ENCODE measurements at places on chromosomes 1 and 21.

DNA sequence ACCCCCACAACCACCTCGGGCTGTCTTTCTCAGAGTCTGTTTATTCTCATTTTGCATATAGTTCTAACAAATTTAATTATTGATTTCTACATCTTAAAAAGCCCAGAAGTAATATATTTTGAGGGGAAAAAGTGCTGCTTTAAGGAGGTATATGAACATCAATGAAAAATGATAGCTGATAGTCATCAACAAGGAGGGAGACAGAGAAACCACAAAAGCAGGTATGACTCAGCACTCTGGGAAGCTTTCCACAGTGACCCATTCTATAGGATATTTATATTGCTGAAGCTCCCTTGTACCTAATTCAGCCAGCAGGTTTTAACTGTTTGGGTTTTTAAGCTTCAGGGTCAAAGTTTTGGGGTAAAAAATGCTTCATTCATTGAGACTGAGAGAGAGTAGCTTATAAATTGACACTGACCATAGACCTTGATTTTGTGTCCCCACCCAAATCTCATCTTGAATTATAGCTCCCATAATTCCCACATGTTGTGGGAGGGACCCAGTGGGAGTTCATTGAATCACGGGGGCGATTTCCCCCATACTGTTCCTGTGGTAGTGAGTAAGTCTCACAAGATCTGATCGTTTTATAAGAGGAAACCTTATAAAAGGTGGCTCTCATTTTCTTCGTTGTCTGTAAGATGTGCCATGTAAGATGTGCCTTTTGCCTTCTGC, 27.4 kb downstream of the VANGL1 start:
- no peak for DNase-seq

GRCh38 chr21:19326531-19327319, 923.1 kb upstream of the TMPRSS15 start:
- DNase-seq = no peak

GRCh38 chr1:165369255-165369848, 12.8 kb upstream of the LMX1A start:
- DNase-seq = peak; percentile 10

GRCh38 chr1:39653546-39654031, 14.1 kb upstream of the HEYL start:
- peak; percentile 71 for DNase-seq

DNA sequence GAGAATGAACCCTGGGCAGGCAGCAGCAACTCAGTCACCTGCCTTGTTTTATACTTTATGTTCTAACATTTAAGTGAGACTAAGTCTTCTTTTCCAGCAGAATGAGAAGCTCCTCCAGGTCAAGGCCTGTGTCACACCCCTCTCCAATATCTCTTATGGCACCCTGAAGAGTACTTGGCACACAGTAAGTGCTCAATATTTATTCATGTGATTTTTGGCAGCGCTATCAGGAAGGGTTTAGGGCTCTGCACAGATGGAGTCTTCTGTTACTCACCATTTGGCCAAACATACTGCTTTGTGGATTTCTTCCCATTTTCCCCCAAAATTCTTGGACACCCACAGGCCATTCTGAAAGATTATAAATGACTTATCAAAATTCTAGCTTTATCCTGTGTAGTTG, 43.8 kb upstream of the MYBPHL start:
- no peak for DNase-seq

DNA sequence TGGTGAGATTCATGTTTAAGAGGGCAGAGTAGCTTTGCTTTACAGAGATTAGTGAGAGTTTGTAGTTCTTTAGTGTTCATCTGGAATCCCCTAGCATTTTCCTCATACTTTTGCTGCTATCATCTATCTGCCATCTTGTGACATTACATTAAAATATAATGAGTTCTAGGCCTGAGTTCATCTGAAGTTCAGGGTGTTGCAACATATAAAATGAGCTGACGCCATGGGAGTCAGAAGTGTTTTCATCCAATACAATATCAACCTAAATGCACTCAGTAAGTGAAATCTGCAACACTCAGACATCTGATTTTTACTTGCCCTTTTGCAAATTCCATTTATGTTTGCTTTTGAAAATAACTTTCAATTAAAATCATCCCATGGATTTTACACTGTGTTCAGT, 153.8 kb downstream of the NTNG1 start:
- no peak for DNase-seq

DNA sequence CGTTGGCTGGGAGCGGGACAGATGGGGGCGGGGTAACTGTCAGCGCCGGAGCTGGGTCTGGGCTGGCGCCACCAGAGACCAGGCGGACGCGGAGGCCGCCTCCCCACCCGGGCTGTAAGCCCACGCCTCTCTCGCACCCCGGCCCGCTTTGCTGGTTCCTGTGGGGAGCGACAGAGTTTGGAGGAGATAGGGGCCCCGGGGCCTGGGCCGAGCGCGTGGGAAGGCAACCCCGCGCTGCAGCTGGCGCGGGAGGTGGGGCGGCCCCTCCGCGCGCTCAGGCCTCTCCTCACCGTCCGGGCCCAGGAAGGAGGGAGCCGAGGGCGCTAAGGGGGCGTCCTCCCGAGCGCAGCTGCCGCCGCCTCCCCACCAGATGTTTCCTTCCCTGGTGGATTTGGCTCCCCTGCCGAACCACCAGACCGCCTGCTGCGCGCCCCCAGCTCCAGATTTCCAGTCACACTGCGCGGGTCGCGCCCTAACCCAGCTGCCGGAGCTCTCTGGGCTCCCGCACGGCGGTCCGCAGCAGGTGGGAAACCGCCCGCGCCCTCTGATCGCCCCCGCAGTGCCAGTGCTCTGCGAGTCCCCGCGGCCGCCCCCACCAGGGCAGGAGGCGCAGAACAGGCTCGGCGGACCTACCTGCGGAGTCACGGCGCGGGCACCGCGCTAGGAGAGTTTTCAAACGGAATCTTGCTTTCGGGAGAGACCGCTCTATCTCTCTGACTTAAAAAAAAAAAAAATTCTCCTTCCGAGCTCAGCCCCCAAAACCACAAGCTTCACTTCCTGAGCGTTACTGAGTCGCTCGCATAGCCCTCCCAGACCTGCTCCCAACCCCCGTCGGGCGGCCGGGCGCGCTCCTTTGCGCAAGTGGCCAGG, 1.1 kb downstream of the GFI1 start:
- peak; percentile 57 for DNase-seq

DNA sequence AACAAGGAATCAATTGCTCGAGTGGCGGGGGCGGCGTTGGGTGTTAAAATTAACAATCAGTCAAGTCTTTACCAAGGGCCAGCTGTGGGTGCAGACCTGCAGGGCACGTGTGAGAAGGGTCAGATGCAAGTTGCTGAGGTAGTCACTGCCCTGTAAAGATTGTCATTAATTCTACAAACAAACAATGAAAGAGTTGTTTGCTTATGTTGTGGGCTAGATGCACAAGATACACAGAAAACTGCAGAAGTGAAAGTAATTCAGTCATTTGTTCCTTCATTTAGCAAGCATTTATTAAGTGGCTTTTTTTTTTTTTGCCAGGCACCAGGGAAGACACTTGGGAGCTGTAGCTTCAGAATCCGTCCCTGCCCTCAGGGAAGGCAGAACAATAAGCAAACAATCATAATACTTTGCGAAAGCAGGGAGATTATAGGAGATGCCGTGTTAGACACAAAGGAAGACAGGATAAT, 79.5 kb downstream of the NR5A2 start:
- no peak for DNase-seq

- DNase-seq = peak; percentile 75
These were observed 185.7 kb downstream of the HIVEP3 start for GRCh38 chr1:41733021-41733420.

- DNase-seq = no peak
These were observed 23.9 kb downstream of the HSPG2 start for GRCh38 chr1:21913258-21913657.

DNA sequence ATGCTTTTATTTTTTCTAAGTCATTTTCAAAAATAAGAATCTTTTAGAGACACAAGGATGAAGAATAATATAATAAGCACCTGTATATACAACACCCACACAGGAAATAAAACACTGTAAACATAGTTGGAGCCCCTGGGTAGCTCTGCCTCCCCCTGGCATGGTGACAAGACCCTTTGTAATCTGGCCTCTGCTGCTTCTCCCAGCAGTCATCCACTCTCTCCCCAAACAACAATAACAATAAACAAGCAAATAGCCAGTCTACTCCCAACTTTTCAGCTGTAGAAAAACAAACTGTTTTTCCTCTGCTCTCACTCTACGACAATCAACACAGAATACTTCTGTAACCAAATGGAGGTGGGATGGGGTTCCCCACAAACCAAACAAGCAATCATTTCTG, 110.1 kb downstream of the CSMD2 start:
- no peak for DNase-seq

DNA sequence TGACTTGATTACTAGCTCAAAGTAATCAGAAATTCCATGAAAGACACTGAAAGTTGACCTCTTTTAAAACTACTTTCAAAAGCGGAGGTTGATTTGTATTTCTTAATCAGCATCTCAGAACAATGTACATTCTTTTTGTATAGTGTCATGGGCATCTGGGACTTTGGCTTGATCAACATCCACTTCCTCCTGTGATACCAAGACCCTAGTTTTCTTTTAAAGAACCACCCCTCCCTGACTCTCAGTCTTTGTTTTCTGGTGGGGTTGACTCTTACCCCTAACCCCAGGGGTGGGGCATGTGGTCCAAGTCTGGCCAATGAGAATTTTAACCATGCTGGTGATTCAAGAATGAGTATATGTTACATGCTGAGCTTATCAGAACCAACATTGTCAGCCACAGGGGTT, 21.7 kb upstream of the IRF2BP2 start:
- DNase-seq = no peak

GRCh38 chr1:57157818-57158603, 192.2 kb upstream of the C8B start:
- no peak for DNase-seq

- no peak for DNase-seq
These were observed 59.7 kb downstream of the BRINP2 start for GRCh38 chr1:177230228-177231016.

DNA sequence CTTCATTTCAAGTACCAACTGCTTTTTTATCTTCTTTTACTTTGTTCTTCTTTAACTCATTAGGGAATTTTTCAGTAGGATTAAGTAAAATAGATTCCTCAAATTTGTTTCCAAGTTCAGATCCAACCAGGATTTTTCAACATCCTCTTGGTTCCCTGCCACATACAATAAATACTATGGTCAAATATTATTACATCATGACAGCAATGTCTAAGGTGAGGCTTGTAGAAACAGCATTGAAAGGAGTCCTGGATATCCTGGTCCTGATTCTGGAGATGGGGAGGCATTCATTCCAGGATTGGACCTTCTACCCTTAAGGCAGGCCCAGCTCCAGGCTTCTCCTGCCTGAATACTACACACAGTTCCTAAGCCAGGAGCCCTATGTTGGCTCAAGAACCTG, 80.2 kb upstream of the F3 start:
- DNase-seq = no peak

- no peak for DNase-seq
These were observed 21.3 kb downstream of the HMGCS2 start for GRCh38 chr1:119747451-119747850.

GRCh38 chr1:235657269-235657668, 7.7 kb upstream of the GNG4 start:
- DNase-seq = no peak

GRCh38 chr1:176051402-176051801, 155.7 kb downstream of the COP1 start:
- no peak for DNase-seq

GRCh38 chr1:191255354-191256054, 777.8 kb upstream of the BRINP3 start:
- DNase-seq = no peak

GRCh38 chr1:95138223-95138622, 21.1 kb downstream of the TLCD4 start:
- no peak for DNase-seq

- peak; percentile 92 for DNase-seq
These were observed 588.0 kb upstream of the BEND5 start for GRCh38 chr1:49364676-49365075.

GRCh38 chr1:9165396-9165795, 36.5 kb upstream of the GPR157 start:
- no peak for DNase-seq

DNA sequence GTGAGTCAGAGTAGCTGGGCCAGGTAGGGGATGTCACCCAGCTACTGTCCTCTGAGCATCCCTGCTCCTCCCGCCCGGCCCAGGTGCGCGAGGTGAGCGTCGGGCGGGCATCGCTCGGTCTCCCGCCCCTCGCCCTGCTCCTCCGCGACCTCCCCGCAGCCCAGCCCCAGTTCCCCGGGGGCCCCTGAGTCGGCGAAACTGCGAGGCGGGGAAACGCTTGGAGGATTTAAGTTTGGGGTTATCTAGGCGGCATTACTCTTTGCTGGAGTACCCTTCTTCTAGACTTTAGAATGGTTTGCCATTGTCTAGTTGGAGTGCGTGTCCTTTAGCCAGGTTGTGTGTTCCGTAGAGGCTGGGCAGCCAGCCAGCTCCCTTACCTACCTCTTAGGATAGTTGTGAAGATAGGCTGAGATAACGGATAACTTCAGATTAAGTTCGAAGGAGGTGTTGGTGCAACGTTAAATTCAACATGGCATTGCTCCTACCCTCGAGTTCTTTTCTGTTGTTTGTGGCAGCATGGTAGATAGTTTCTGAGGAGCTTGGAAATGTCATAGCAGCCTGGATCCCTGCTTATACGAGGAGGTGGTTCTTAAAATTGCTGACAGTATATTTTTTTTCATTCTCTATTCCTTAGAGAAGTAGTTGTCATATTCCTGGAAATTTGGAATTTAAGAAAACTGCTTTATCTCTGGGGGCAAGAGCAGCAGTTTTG, 697 bp downstream of the AGO3 start:
- DNase-seq = no peak

- no peak for DNase-seq
These were observed 1.7 kb upstream of the ACTRT2 start for GRCh38 chr1:3019516-3020051.

- DNase-seq = no peak
These were observed 10.8 kb upstream of the PLEKHG5 start for GRCh38 chr1:6502000-6502891.

GRCh38 chr1:86741947-86742572, 37.7 kb downstream of the SH3GLB1 start:
- DNase-seq = no peak

- DNase-seq = no peak
These were observed 7.4 kb upstream of the MIXL1 start for GRCh38 chr1:226216056-226216455.

DNA sequence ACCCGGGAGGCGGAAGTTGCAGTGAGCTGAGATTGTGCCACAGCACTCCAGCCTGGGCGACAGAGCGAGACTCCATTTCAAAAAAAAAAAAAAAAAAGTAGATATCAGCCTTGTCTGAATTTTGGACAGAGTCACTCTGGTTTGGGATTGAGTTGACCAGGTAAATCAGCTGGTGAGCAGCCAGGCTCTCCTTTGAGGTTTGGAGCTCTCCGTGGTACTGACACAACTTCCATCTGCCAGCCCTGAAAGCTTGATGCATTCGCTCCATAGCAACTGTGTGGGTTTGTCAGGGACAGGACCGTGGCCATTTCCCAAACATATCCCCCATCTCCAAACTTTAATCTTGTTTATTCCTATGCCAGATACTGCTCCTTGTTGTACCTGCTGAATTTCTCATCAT, 155.2 kb downstream of the DMRTA2 start:
- DNase-seq = no peak

Measured in NCI-H524 (cell line).